H1 (cell line): ENCODE measurements at places on chromosomes 7 and 10.
A peak's percentile ranks its signal among the peaks of the same experiment; 100 is the strongest.

- DNase-seq: no peak
These were observed 12.2 kb downstream of the HOXA1 start for GRCh38 chr7:27083646-27084045.

DNA sequence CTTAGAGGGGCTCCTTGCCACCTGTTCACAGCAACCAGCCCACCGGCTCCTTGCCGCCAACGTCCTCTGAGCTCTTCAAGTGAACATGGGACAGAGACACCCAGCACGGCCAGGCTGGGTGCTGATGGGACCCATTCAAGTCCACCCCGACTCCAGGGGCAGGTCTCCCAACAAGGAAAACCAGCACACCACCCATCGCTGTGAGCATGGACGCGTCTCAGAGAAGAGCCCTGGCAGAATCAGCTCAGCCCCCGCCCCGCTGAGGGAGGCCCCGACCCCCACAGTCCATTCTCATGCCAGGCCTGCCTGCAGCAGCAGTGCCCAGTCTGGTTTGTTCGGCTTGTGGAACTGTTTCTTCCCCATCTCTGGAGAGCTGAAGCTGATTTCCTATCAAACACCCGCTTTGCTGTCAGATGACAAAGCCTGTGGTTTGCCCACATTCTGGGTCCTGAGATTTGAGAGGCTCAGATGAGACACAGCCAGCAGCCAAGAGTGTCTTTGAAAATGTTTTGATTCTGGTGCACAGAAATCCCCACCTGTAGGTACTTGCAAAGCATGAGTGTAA lies 216.6 kb downstream of the ZMYND11 start:
- DNase-seq: no peak

GRCh38 chr10:98168147-98168546 lies 33.7 kb downstream of the R3HCC1L start:
- no peak for DNase-seq

DNA sequence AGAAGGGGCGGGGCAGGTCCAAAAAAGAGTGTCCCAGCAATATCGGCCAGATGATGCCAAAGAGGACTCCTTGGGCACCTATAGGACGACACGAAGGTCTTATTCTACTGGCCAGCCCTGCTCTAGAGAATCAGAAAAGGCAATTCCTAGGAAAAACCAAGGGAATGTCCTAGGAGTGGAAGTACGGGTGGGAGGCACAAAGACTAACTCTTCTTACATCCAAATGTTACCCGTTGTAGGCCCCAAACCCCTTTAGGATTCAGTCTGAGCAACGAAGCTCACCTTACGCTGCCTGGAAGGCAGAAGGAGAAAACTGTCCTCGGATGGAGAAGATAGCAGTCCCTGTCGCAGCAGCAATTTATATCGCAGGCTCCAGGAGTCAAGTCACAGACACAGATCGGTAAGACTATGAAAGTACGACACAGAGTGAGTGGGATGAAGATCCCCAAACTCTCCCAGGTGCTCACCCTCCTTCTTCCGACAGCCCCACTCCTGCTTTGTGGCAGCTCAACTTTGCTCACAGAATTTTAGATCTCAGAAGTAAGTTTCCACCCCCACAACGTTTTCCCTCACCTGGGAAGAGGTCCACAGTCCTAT lies 558 bp downstream of the TCTN3 start:
- no peak for DNase-seq

- DNase-seq: no peak
These were observed 45.2 kb upstream of the DMTF1 start for GRCh38 chr7:87106974-87107612.

- no peak for DNase-seq
These were observed 33.5 kb upstream of the SFRP5 start for GRCh38 chr10:97805096-97805884.

DNA sequence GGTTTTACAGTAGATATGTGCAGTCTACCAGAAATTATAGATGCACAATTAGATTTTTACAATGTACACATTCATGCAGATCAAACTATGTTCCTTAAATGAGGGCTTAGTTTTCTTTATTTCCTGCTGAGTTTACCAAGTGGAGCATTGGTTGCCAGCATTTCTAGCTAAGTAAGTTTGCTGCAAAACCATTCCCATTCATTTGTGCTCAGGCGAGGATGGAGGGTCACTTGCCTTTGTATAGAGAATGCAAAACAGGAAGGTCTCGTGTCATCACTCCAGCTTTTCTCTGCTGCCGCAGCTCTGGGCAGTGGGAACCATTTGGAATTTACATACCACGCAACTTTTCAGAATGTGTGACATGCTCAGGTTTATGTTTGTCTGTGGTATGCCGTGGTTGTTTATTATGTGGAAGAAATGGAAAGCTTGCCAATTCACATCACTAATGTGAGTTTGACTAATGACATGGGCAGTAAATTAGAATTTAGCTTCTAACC lies 198.6 kb downstream of the TRIL start:
- no peak for DNase-seq

DNA sequence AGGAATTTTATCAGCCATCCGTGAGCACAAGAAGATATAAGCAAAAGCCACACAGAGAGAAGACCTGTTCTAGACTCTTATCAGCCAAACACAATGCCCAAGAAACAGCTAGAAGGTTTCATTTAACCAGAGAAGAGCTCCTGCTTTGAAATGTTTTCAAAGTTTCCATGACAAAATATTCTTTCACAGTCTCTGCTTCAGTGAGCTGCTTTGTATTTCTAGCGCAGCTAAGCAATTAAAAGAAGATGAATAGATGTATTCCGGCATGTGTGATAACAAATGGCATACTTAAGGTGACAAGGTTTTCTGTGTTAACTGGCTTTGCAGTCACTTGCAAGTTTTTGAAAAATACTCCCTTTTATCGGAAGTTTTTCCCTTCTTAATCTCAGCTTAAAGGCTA lies 78.9 kb upstream of the NXPH1 start:
- DNase-seq: no peak

GRCh38 chr10:19588608-19589007 lies 227.6 kb upstream of the PLXDC2 start:
- DNase-seq: no peak

DNA sequence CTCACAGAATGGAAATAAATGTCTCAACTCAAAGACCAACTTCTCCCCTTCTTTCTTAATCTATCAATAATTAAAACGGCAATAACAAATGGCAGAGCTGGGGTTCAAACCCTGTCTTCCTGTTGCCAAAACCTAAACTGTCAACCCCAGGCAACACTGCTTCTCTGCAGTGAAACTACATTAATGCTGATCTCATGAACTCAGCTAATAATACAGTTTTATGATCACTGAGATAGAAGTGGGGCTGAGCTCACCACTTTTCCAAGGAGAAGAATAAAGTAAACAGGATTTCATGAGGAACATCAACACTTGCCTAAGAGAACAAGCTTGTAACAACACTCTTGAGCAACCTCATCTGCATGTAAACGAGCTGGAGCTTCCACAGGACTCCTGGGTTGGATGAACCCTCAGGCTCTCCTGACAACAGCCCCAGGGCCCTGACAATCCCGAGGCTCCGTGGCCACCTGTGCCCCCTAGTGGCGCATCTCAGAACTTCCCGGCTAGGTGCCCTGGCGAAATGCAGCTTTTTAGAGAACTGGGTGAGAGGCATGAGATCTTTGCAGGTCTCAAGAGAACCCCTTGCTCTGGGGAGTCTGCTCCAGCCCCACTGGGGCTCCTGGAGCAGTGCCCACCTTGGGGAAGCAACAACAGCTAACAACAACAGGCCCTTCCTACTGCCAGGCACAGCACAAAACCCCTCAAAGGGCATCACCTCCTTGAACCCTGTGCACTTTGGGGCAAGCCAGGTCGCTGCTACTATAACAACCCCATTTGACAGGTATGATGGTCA lies 169.3 kb downstream of the SH3PXD2A start:
- DNase-seq: peak; percentile 50

GRCh38 chr7:78530351-78530750 lies 731.8 kb downstream of the PHTF2 start:
- no peak for DNase-seq

GRCh38 chr7:80634505-80634904 lies 3.9 kb upstream of the CD36 start:
- DNase-seq: no peak

DNA sequence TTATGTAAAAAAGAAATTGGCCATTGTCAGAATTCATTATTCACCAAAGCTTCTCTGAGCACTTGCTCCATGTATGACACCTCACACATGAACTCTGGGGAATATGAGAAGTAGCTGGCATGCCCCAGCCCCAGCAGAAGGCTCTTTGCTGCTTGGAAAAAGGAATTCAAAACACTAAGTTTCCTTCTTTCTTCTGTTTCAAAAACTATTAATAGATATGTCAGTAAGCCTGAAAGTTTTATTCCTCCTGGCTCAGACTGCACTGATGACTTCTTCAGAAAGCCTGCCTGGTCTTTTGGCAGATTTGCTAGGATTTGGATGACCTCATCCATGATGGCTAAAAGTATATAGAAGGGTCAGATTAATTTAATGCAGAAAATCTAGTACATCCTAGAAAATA lies 511.0 kb downstream of the GFRA1 start:
- no peak for DNase-seq

- DNase-seq: no peak
These were observed 181.7 kb downstream of the PLXNA4 start for GRCh38 chr7:132394283-132395198.

GRCh38 chr10:71790749-71791440 lies 17.6 kb upstream of the VSIR start:
- no peak for DNase-seq

GRCh38 chr10:6877336-6877721 lies 297.3 kb upstream of the PRKCQ start:
- DNase-seq: no peak

DNA sequence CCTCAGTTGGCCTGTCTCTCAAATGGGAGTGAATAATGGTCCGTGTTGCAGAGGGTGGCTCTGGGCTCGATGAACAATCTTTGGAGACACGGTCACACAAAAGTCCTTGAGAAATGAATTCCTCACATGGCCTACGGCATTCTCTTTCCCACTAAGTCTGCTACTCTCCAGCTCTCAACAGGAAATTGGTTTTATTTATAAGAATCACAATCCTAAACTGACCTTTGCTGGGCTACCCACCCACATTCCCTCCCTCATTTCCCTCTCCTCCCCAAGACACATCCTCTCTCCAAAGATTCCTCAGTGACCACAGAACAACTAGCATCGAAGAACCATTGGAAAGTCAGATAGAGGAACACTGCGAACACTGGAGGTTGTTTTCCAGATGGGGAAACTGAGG lies 4.7 kb downstream of the AFAP1L2 start:
- no peak for DNase-seq

DNA sequence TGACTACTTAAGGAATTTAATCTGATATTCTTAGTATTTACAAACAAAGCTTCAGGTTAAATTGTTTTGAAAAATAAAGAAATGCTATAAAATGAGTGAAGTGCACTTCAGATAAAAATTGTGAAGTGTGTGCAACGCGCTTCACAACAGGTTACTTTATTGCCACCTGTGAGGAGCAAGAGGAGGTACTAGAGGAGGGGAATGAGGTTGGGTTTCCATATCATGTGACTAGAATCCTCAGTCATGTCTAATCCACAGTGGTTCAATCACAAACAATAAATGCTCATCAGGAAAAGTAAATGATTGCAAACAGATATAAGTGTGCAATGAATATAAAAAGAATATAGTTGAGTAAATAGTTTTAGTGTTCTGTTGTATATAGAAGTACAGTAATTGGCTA lies 34.5 kb upstream of the CD36 start:
- no peak for DNase-seq

GRCh38 chr7:93923942-93924341 lies 2.4 kb downstream of the GNG11 start:
- no peak for DNase-seq

- no peak for DNase-seq
These were observed 95.7 kb downstream of the CDK6 start for GRCh38 chr7:92740700-92741126.

- DNase-seq: no peak
These were observed 312 bp downstream of the ARL4A start for GRCh38 chr7:12687718-12688171.

- DNase-seq: peak; percentile 19
These were observed 41.3 kb downstream of the CCDC6 start for GRCh38 chr10:59865101-59865500.

DNA sequence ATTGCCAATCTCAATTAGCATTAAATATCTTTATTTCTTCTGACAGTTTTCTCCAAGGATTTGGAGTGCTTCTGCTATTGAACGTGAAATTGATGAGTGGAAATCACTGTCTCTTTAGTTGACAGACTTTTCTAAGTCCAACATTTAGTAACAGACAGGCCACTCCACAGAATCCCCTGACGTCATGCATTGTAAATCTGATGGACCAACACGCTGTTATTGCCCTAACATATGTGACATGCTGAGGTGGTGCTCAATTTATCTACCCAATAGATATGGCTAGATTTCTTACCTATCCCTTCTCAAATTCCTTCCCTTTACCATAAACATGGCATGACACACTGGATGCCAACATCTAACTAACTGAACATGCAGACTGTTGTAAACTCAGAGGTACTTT lies 240.6 kb upstream of the DGKB start:
- DNase-seq: no peak

DNA sequence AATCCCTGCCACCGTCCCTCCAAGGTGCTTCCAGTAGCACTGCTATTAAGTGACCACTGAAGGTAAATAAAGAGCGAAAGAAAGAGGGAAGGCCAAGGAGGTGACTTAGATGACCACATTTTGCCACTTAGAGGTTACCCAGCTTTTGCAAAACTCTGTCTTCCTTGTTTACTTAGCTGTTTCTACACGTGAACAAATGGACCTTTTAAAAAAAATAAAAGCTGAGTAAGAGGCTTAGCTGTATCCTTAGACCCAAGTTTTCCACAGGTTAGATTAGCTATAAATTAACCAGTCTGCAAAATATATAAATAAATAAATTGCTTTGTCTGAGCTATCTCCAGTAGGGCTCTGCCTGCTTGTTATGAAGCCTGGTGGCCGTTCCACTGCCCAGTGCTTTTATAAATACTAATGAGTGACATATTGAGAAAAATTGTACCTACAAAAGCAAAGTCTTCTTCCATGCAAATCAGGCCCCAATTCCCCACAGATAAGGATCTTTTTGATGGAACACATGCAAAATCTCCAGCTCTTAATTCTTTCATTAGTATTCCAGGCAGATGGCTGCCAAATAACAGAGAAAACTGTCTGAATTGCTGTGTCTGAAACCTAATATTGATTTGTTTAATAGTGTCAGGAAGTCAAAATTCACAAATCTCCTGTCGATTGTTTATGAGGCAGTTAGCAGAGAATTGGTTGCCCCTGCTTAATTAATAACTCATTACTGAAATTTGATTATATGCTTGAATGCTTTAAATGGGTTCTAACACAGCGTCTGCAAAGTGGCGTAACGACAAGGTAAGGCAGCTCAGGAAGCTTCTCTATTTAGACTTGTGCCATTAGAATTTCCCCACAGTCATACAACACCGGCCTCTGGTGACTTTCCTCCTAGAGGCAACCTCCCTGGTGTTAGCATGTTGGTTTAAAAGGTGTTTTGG lies 176.7 kb downstream of the EMX2 start:
- no peak for DNase-seq

GRCh38 chr7:151139071-151139790 lies 28.3 kb downstream of the GBX1 start:
- DNase-seq: no peak

DNA sequence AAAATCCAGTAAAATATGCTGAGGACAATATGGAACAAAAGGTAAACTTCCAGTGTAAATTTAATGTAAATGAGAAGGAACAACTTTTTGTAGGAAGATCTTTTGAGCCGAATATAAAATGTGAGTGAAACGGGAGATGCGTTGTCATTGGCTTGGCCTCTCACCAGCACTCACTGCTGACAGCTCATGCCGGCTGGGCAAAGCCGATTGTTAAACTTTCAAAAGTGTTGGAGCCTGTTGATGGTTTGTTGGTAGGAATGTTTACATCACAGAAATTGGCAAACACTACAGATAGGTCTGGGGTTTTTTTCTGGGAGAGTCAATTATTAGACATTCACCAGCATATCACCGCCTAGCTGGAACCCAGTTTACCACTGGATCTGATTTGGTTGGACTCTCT lies 6.1 kb downstream of the PSTK start:
- DNase-seq: no peak
